NCI-H748 treated with DMSO at 0.1 percent for 48 hours (cell line): ENCODE measurements at places on chromosomes 1 and 21.

DNA sequence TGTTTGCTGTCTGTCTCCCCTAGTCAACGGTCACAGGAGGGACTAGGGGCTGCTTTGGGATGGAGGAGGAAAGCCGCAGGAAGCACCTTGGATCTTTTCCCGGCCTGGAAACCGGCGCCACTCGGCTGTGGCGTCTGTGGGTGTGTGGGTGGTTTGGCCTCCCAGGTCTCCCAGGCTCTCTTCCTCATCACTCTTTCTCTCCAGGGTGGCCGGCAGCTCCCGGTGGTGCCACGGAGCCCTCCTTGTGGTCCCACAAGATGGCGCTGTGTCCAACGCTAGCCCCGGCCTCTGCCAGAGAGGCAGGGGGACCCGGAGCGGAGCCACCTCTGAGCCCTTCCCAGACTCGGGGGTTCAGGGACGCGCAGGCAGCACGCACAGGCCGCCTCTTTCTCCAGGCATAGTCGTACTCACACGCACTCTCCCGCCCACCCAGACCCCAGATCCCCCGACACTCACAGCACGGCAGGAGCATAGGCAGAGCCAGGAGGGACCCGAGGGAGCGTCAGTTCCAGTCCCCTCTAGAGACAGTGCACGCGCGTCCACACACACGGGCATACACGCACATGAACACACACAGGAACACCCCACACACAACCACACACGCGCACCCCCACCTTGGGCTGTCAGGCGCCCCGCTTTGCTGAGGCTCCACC, 31.2 kb downstream of the CDCP2 start:
- peak; percentile 39 for DNase-seq

GRCh38 chr1:45687754-45688740, at the start of gene TMEM69:
TMEM69 (plus strand) TSS chr1:45688181; CDS start chr1:45691069, 2,888 bp downstream.
- peak; percentile 70 for DNase-seq

- no peak for DNase-seq
Measured at GRCh38 chr1:6141592-6141991, 38.5 kb downstream of the CHD5 start.

DNA sequence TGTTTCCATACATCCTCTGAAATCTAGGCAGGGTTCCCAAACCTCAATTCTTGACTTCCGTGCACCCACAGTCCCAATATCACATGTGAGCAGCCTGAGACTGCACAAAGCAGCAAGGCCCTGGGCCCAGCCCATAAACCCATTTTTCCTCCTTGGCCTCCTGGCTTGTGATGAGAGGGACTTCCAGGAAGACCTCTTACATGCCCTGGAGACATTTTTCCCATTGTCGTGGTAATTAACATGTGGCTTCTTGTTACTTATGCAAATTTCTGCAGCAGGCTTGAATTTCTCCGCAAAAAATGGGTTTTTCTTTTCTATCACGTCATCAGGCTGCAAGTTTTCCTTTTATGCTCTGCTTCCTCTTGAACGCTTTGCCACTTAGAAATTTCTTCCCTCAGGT, 3.3 kb upstream of the PIGK start:
- DNase-seq, result no peak

- no peak for DNase-seq
Measured at GRCh38 chr1:203459671-203460201, 15.9 kb upstream of the PRELP start.

GRCh38 chr1:221772117-221772516, 30.2 kb upstream of the DUSP10 start:
- DNase-seq, result no peak

DNA sequence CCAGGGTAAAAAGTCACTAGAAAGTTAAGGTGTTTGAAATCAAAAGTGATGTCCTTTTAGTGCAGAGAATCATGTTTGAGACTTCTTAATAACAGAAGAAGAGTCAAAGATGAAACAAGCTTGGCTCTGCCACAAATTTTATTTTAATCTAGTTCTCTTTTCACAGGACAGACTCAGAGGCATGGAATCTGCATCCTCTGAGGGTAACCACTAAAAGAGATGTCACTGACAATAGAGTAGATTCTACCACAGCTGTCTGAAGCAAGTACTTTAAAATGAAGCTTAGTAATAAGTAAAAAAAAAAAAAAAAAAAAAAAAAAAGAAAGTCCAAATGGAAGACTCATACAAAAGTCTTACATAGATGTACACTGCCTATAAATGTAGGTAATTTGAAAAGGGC, 519.7 kb upstream of the PRMT6 start:
- no peak for DNase-seq

GRCh38 chr1:93905734-93906133, 3.5 kb downstream of the GCLM start:
- no peak for DNase-seq

- DNase-seq, result no peak
Measured at GRCh38 chr1:12618661-12618964, 603 bp upstream of the DHRS3 start.

DNA sequence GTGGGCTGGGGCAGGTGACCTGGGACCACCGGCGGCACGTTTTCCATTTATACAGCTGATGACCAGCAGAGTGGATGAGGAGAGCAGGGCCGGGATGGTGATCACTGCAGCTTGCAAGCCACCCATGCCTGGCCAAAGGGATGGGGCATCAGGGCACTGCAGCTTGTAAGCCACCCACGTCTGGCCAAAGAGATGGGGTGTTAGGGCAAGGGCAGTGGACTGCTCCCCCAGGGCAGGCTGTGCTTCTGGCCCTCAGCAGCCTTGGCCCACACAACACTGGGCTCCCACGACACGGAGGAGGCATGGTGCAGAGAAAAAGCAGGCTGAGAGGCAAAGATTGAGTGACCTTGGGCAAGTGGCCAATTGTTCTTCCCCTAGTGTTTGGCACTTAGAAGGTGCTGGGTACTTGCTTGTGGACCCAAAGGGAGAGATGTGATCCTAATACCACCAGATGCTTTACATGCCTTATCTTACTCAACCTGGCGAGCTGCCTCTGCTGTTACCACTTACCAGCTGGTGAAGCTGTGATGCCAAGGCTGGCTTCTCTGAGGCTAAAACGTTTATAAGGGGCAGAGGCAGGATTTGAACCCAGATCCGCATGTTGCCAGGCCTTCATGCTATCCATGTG, 48.3 kb downstream of the TRIM62 start:
- DNase-seq, result no peak

- DNase-seq, result no peak
Measured at GRCh38 chr1:63774617-63775417, 1.0 kb downstream of the ROR1 start.

- no peak for DNase-seq
Measured at GRCh38 chr1:82387012-82387366, 586.3 kb downstream of the ADGRL2 start.

DNA sequence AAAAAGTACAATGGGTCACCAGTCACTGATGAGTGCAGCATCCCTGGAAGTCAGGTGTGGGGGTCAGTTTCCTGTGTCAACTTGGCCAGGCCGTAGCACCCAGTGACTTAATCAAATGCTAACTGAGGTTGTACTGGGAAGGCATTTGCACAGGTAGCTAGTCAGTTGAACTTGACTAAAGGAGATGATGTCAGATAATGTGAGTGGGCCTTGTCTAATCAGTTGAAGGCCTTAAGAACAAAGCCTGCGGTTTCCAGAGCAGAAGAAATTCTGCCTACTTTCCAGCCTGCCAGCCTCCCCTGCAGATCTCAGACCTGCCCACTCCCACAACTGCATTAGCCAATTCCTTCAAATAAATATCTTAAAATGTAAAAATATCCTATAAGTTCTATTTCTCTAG, 57.1 kb downstream of the ERG start:
- no peak for DNase-seq

- no peak for DNase-seq
Measured at GRCh38 chr1:159030877-159031447, 21.3 kb downstream of the IFI16 start.

DNA sequence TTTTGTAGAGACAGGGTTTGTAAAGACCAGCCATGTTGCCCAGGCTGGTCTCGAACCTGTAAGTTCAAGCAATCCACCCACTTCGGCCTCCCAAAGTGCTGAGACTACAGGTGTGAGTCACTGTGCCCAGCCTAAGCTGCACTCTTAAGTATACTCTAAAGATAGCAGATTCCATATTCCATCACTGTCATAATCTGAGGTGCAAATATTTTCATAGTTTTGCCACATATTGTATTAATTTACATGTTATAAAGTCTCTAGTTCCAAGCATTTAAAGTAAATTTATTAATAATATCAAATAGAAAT, 121.3 kb downstream of the HFM1 start:
- DNase-seq, result no peak

- no peak for DNase-seq
Measured at GRCh38 chr1:5908461-5909375, 83.5 kb downstream of the NPHP4 start.

DNA sequence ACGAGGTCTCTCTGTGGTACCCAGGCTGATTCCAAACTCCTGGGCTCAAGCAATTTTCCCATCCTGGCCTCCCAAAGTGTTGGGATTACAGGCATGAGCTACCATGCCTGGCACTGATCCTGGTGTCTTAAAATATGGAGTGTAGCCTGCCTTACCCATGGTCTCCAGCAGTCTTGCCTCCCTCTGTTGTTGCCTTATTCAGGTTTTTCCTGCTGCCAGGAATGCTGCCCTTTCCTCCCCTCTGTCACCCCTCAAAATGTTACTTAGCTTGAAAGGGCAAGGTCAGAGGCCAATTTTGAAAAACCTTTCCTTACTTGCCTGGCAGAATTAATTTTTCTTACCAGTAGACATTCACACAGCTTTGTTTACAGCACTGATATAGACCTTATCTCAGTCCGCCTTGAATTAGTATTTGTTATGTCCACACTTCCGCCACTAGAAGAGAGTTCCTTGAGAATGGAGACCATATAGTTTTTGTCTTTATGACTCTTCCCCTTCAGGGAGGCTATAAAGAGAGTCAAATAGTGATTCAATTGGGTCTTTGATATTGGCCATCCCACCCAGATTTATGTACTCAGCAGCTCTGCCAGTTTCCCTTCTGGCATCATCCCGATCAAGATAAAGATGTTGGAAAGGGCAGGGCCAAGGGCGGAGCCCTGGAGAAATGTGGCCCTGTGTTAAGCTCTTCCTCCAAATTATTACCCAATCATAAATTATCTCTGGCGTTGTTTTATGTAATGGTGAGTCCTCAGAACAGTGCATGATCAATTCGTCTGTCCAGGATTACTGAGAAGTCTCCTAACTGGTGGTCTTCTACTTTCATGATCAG, 38.8 kb downstream of the C1orf21 start:
- DNase-seq, result no peak

DNA sequence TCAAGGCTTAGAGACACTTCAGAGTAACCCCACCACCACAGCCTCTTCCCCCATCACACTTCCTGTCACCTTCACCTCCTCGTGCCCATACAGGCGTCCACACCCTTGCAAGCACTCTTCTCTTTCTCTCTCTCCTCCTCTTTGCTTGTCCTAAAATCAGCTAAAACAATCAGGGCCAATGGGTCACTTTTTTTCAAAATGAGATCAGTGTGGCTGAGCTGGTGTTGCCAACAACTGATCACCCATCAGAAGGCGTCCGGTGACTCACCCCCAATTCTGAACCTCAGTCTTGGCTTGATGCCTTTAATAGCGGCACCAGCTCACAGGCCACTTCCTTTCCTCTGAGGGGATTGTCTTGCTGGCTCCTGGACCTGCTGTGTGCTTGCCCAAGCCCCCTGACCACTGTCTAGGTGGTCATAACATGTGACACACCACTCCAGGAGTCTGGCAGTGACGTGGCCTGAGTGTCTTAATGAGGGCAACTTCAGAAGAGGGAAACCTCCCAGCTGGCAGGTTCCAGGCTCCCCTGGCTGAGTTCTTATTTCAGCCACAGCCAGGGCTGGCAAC, 1.6 kb downstream of the DRAXIN start:
- DNase-seq, result no peak
